ENCODE measurements at places on chromosomes 7 and 10.

GRCh38 chr7:114298011-114298410 is 116.6 kb upstream of the FOXP2 start:
- DNase-seq: no peak

DNA sequence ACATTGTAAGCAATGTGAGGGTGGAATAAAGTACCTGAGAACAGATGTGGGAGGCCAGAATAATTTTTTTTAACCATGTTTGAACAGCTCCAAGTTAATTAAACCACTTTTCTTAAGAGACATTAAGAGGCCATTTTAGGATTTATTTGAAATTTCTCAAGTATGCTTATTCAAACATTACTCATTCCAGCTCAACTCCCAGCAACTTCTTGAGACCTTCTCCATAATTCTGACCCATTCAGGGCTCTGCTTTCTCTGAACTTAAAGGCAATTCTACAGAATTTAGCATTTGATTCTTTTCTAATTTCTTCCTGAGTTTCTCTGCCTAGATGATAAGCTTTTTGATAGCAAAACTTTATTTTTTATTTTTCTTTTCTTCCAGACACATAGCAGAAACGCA is 314.5 kb downstream of the CAMK1D start:
- DNase-seq: no peak

DNA sequence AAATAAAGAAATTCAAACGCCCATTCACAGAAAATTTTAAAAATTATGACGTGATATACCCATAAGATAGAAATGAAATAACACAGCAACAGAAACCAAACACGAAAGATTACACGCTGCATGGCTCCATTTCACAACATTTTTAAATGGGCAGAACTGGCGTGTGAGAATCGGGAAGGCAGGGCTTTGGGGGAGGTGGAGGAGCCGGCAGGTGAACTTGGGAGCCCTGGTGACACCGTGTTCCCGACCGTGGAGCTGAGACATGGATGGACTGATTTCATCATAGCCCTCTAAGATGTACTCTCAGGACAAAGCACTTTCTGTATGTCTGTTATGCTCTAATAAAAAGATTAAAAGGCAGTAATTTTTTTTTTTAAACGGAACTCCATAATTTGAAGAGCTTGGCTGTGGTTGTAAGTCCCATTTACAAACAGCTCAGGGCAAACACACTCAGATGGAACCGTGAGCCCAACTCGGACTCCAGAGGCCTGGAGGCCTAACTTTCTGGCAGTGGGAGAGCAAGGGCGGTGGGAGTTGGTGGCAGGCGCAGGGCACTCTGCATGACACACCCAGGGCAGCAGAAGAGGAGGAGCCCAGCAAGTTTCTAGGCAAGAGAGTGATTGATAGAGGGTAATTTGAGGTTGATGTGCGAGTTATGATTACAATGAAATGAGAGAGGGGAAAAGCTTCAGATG is 203.4 kb downstream of the MAD1L1 start:
- no peak for DNase-seq

GRCh38 chr10:102781921-102782557 is 38.3 kb downstream of the WBP1L start:
- no peak for DNase-seq

GRCh38 chr10:44981172-44982113 is 2.8 kb upstream of the DEPP1 start:
- DNase-seq: no peak

Measured in stimulated activated CD4-positive, alpha-beta T cell treated with anti-CD3 and anti-CD28 coated beads, Interleukin-4, amount 100 ng/mL, for 4 hours (primary cell).